ENCODE measurements at places on chromosomes 7 and 10.

DNA sequence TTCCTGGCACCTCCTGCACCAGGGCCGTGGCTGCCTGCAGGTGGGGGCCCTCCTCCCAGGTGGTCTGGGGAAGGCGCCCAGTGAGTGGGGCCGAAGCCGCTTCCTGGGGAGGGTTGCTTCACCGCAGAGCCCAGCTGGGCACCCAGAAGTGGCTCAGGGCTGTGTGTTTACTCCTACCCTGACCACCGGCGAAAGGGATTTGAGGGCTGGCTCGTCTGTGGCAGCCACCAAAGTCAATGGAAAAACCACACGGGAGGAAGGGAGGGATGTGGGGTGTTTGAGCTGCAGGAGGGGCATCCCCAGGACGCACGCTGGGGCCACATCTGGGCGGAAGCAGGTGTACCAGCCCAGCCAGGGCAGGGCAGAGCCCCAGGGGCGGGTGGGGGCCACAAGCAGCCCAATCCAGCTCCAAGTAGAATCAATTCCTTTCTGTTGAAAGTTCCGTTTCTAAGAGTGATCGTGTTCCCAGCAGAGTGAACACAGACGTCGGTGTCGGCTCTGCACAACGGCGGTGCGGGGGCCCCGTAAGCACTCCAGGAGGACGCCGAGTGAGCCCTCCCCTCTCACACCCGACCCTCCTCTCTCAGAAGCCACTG is 69.9 kb downstream of the FOXL3 start:
- no peak for DNase-seq

DNA sequence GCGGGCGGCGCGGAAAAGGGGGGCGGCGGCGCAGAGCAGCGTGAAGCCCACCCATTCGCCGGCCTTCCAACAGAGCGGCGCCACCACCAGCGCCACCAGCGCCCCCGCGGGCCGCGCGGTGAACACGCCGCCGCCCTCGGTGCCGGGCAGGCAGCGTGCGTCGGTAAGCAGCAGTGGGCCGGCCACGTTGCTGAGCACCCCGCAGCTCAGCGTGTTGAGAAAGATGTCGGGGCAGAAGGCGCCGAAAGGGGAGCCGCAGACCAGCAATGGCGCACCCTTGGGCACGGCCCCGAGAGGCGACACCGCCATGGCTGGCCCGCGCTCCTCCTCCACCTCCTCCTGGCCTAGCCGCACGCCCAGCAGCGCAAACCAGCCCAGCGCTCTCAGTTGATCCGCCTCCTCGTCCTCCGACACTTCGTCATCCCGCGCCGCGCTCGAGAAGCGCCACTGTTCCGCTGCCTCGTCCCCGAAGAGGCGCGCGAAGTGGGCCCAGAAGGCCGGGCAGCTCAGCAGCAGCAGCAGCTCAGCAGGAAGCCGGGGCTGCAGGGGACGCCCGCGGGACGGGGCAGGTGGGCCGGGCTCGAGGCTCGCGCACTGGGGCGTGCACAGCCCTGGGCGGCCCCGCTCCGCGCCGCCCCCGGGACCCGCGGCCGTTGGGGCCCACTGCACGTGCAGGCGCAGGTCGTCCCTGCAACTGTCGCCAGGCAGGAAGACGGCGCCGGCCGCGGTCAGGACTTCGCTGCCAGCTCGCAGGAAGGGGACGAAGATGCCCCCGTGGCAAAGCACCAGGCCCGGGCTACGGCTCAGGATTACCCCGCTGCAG is 623 bp downstream of the TYSND1 start:
- DNase-seq = peak; percentile 82

GRCh38 chr10:48592346-48592745 is 12.5 kb downstream of the ARHGAP22 start:
- no peak for DNase-seq

GRCh38 chr7:70455925-70456324 is 676.0 kb upstream of the GALNT17 start:
- no peak for DNase-seq

GRCh38 chr10:33734393-33735155 is 400.1 kb upstream of the NRP1 start:
- no peak for DNase-seq

- no peak for DNase-seq
Observed at GRCh38 chr7:70494225-70495032, 637.5 kb upstream of the GALNT17 start.

DNA sequence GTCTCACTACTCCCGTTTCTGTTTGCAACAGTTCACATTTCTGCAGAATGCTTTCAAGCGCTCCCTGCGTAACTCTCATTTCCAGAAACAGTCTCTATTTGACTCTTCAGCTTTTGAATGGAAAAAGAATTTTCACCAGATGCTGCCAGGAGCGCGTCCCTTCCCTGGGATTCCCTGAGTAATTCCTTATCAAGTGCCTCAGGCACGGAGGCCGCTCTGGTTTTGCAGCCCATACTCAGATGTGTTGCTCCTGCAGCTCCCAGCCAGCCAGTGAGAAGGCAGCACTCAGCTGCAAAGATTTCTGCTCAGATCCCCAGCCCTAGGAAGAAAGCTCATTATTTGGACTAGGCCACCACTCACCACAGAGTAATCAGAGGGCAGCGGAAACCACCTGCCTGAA is 161.1 kb upstream of the CHST15 start:
- no peak for DNase-seq

- no peak for DNase-seq
Observed at GRCh38 chr7:93707249-93707648, 132.7 kb upstream of the CALCR start.

GRCh38 chr10:89582022-89582421 is 46.6 kb upstream of the SLC16A12 start:
- DNase-seq = no peak

GRCh38 chr7:57398548-57398947 is 51.4 kb upstream of the ZNF716 start:
- DNase-seq = no peak

GRCh38 chr7:96415293-96415940 is 93.5 kb upstream of the SLC25A13 start:
- no peak for DNase-seq

GRCh38 chr7:137454246-137454724 is 110.8 kb upstream of the PTN start:
- peak; percentile 15 for DNase-seq

DNA sequence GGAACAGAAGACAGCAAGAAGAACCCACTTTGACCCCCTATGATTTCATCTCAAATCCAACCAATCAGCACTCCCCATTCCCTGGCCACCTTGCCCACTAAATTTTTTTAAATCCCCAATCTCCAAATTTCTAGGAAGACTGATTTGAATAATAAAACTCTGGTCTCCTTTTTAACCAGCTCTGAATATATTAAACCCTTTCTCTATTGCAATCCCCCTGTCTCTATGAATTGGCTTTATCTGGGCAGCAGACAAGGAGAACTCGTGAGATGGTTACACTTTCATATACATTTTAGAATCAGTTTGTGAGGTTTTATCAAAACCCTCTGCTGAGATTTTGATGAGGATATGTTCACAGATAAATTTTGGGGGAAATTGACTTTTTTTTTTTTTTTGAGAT is 90.3 kb upstream of the TRIM24 start:
- no peak for DNase-seq

DNA sequence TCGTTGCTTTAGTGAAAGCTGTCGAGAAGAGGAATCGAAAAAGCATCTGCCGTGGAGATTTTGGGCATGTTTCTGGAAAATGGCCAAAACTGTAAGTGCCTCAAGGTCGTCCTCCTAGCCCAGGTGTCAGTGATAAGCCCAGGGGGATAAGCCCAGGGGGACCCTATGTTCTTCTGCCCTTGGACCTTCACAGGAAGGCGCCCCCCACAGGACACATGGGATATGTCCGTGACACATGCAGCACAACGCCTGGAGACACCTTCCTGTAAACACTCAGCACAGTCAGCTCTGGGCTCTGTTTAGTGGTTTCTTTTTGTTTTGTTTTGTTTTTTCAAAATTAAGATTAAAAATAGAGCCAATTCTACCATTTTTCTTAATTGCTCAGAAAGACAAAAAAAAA is 272.7 kb downstream of the KLF6 start:
- DNase-seq = no peak

GRCh38 chr7:11373546-11374142 is 400.0 kb downstream of the PHF14 start:
- no peak for DNase-seq

DNA sequence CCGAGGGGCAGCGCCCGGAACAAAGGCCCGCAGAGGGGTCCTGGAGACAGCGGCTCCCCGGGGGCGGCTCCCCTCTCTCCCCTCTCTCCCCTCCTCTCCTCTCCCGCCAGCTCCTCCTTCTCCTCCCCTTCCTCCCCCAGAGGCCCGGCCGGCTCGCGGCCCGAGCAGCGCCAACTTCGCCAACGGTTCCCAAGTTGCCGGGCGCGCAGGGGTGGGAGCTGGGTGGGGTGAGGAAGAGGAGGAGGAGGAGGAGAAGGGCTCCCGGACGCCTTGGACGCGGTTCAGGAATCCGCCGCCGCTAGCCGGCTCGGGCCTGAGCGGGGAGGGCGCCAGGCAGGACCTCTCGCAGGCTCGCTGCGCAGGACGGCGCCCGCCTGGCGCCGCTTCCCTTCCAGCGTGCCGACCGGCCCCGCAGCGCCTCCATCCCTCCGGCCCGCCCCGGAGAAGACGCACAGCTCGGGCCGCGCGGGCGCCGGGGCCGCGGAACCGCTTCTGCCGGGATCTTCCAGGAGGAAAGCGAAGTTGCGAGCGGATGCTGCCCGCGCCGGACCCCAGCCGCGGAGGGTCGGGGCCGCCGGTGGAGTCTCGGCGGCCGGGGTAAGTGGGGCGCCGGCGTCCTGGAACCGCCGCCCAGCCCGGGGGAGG is at the start of gene CHST3:
Gene CHST3, plus strand, starts transcription at position 298 of the 645 bp plus-strand sequence. CDS start 41,448 bp downstream, outside the sequence.
- DNase-seq = no peak

- DNase-seq = no peak
Observed at GRCh38 chr10:132705173-132705572, 80.8 kb downstream of the NKX6-2 start.

GRCh38 chr7:37999673-38000072 is 79.2 kb downstream of the EPDR1 start:
- DNase-seq = no peak

DNA sequence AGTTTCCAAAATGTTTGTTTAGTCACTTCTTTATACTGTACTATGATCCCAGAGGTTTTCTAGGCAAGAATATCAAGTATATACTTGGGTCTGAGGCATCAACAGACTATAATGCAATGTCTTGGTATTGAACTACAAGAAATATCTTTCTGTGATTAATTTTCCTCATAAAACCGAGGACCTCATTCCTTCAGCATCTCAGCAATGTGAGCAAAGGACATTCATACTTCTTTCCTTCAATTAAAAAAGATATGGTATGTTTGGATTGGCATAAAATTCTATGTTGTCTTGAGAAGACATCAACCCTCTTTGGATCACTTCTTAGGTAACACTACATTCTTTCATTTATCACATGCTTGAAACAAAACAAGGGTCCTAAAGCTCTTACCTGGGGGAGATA is 524.5 kb downstream of the PHTF2 start:
- no peak for DNase-seq

GRCh38 chr10:111129363-111129762 is 52.5 kb downstream of the ADRA2A start:
- DNase-seq = no peak

DNA sequence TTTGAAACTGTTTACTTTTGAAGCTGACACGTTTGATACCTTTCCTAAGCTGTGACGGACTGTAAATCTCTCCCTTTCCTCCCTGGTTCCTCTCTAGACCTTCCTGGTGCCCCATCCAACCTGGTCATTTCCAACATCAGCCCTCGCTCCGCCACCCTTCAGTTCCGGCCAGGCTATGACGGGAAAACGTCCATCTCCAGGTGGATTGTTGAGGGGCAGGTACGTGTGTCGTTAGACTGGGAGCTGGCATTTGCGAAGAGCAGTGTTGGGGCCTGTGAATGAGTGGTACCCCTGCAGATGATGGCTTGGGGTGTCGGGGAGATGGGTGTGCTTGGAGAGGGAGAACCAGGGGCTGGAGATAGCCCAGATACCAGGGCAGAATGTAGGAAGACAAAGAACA is 602.7 kb upstream of the FOXK1 start:
- no peak for DNase-seq

- DNase-seq = no peak
Observed at GRCh38 chr10:17210361-17210760, 8.9 kb upstream of the TRDMT1 start.

- DNase-seq = no peak
Observed at GRCh38 chr10:103555712-103556111, 62.2 kb downstream of the NEURL1 start.

GRCh38 chr10:108393089-108393488 is 1228.6 kb upstream of the SORCS1 start:
- no peak for DNase-seq

DNA sequence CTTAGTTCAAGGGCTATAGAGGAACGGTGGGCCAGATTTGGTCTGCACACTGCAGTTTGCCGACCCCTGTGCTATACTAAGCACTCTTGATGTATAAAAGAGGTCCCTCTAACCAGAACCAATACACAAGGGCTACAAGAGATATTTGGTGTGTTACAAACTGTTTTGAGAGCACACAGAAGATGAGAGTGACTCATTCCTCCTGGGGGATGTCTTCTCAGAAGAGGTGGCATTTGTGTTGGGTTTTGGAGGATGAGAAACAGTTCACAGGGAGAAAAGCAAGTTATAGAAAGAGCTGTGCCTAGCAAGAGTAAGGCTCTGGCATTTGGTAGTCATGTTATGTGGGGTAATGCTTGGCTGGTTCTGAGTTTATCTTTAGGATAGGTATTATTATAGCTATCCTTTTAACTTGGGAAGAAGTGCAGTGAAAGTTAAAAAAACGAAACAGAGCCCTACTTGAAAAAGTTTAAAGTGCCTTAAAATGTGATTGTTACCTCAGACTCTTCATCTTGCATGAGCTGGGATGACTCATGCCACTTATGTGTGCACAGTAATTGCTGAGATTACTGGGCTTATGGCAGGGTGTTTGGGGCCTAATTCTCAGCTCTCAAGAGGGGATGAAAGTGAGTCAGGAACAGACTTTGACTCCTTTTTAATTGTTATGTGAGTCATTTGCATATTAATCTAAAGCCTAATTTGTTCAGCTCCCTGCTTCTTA is 160.4 kb downstream of the KIF20B start:
- peak; percentile 53 for DNase-seq

DNA sequence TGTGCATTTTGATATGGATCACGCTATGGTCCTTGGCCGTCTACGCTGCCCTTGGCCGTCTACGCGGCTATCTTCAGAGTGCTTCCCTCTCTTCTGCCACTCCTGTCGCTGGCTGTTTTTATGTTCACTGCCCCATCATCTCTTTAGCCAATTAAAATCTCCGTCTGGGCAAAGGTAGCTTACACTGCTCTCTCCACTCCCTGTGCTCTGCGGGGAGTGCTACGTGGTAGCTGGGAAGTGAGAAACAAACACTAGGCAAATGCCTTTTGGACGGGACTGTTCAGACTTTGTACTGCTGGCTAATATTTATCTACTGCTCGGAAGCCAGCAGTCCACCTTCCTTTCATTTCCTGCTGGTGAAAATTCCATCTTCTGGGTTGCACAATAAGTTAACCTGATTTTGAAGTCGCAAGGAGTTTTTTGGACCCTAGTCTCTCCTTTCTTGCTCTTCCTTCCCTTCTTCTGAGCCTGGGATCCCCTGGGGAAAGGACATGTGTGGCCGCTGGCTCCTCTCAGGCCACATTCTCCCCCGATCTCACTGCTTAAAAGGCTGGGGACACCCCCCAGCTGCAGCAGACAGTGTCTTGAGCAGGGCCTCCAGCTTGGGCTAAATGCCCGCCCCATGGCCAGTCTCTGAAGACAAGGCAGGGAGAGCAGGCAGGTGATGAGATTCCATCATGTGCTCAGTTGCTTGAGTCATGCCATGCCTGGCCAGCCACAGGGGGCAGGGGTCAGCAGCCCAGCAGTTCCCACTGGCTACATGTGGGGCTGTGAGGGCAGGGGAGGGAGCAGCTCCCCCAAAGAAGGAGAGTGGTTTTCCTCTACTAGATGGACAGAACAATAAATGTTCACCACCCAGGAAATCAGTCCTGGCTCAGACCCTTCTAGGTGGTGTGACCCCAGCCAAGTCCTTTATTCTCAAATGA is 25.5 kb upstream of the RBM33 start:
- DNase-seq = no peak

GRCh38 chr10:120819366-120819765 is 31.8 kb upstream of the WDR11 start:
- DNase-seq = no peak
